Mesothelial cell of epicardium (in vitro differentiated cells): ENCODE measurements at places on chromosomes 12 and 14.

DNA sequence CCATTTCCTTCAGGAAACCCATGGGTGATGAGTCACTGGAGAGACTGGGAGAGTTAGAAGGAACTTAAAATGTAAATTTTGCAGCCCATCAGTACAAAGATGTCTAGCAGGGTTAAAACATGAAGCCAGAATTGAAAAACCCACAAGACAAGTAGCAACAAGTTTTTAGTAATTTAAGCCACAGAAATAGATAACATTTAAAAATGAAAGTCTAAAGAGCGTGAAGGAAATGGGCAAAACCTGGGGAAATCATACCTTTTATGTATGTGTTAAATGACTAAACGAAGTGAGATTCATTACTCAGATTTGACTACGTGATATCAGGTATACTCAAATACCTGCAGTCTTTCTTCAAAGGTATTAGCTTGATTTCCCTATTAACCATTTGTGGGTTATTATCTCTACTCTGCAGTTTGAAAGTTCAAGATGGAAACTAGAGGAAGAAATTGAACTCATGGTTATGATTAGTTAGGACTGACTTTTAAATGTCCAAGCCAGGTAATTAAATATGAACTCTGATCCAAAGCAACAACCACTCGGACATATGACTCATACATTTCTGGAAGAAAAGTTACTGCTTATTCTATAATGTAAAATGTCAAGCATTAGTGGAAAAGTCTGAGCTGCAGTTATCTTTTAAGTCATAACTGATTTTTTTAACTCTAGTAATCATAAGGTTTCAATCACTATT, 84.1 kb downstream of the ITPR2 start:
- DNase-seq = no peak

DNA sequence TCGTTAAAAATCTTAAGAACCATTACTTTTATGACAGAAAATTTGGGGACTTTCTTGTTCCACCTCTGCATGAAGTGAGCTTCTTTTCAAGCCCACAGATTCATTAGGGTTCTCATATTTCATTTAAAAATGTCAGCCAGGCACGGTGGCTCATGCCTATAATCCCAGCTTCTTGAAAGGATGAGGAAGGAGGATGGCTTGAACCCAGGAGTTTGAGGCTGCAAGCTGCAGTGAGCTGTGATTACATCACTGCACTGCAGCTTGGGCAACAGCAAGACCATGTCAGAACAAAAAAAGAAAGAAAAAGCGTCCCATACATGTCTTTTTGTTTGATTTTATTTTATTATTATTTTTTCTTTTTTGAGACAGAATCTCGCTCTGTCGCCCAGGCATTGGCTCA, 43.4 kb upstream of the ATF1 start:
- DNase-seq = no peak

DNA sequence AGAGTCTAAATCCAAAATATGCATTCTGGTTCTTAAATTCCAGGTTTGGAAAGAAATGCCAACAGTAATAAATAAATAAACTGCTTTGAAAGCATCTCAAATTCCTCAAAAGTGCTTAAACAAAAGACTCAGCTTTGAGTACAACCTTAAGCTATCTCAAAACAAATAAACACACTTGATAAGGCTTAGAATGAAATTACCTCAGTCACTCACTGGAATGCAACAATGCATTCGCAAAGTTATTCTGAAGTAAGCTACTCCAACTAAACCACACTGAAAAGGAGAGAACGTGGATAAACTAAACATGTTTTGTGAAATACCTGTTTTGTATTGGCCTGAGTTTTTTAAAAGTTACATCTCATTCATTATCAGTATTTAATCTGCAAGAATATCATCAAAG, 1.2 kb downstream of the SPTSSA start:
- DNase-seq = no peak

GRCh38 chr12:43969882-43970281, 134.0 kb downstream of the TMEM117 start:
- no peak for DNase-seq

DNA sequence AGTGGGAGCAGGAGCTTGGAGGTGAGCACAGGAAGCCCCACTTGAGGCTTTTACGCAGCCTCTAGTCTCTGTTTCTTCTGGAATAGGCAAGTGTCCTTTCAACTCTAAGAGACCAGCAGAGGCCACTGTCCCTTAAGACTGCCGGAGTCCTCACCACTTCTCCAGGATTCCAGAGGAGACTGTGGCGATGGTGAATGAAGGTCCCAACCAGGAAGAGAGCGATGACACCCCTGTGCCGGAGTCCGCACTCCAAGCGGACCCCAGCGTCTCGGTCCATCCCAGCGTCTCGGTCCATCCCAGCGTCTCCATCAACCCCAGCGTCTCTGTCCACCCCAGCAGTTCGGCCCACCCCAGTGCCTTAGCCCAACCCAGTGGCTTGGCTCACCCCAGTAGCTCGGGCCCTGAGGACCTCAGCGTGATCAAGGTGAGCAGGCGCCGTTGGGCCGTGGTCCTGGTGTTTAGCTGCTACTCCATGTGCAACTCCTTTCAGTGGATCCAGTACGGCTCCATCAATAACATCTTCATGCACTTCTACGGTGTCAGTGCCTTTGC, 442 bp downstream of the FLVCR2 start:
- DNase-seq = no peak

DNA sequence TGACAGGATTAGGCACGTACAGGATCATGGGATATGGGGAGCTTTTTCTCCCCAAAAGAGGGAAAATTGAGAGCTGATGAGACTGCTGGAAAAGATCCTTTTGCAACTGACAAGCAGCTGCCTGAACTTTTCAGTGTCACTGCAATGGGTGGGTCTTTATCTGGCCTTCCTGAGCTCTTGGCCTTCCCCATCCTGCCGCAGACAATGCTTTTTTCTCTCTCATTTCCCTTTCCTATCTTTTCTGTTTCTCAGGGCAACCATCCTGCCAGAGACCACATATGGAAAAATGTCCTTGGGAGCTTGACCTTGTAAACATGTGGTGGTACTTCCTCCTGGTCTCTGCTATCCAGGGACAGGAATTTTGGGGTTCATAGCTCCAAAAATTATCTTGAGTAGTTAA, 75.8 kb downstream of the CALM1 start:
- DNase-seq = no peak

DNA sequence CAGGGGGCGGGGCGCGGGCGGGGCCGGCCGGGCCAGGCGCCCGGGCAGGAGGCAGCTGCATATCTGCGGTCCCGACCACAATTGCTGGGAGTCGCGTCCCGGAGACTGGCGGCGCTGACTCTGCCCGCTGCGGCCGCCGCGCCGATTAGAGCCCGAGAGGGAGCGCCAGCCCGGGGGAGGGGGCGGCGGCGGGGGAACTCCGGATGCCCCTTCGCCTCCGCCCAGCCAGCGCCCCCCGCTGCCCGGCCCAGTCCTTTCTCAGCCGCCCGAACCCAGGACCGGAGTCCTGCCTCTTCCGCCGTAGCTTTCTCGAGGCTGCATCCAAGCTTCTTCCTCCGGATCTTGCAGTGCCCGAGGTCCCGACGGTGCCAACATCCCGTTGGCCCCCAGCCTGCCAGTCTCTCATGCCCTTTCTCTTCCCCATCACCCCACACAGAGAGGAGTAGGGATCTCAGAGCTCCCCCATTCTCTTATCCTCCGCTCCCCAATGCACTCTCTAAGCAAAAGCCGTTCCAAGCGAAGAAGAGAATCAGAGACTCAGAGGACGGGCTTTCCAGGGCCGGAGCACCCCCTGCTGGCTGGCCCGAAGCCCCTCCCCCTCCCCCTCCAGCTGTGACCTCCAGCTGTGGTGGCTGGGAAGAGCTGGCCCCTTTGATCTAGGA, 8.8 kb upstream of the SP7 start:
- peak; percentile 38 for DNase-seq

DNA sequence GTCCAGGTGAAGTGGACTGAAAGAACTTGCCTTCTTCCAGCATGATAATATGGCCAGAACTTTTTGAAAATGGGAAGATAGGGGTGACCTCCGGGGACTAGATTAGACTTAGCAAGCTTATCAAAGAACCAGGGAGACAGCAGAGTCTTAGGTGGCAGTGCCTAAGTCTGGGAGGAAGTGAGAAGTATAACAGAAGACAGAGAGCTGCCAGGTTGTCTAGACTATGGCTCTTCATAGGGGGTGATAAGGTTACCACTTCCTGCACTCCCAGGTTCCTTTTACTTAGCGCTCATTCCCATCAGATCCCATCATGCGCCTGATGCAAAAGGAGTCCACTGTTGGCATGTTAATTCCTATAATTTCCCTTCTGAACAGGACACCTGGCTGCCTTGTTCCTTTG, 69.9 kb downstream of the PLXNC1 start:
- no peak for DNase-seq

- no peak for DNase-seq
Measured at GRCh38 chr12:127903146-127903545, 363.8 kb upstream of the TMEM132C start.

GRCh38 chr14:37202265-37202664, 4.5 kb downstream of the MIPOL1 start:
- no peak for DNase-seq

DNA sequence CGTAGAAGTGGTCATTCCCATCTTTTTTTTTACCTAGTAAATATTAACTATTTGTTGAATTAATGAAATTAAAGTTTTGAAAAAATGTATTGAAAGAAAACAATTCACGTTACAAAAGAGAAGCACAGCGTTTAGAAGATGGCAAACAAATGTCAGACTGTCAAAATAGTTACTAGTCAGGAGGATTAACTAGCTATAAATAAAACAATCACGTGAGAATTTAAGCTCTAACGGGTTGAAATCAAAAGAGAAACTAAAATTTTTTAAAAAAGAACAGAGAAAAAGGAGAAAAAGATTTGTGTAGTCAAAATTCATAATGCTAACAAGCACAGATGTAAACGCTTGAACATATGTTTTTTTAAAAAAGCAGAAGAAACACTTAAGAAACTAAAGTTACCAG, 26.4 kb downstream of the DDHD1 start:
- DNase-seq = no peak

DNA sequence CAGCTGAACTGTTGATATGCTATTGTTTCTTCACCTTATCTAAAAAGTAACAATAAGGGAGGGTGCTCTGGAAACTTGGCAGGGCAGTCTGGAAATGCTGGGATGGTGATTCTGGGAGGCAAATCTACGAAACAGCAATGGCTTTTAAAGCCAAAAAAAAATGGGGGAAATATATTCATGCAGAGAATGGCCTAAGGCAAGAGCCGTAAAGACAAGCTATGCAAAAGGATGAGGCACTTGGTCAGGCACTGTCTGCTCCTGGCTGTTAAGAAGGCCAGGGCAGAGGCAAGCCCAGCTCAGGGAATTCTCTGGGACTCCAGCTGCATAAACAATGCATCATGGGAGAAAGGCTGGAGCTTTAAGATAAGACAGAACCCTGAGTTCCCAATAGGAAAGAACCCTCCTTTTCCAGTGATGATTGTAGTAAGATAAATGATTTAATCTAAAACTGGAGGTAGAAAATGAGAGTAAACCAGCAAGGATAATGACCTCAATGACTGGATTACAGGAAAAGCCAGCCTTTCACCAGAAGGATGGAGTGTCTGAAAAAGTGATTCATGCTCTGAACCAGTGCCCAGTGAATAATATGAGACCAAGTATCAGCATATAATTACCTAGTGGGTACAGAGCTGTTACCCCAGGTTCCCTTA, 46.0 kb downstream of the ITPR2 start:
- DNase-seq = no peak

DNA sequence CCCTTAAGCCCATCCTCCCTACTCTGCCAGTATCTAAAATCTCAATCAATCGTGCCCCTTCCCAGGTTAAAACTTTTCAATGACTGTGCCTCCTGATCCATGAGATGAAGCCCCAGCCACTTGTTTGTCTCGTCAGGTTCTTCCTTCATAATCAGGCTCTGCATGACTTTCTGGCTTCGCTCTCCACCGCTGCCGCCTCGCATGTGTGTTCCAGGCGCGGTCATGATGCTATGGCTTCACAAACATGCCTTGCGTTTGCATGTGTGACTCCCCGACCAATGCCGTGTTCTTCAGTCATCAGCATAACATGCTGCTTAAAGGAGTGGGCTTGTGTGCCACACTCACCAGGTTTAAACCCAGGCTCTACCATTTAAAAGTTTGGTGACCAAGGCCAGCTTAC, 5.0 kb upstream of the C1RL start:
- DNase-seq = no peak

GRCh38 chr12:69036999-69037398, 104.0 kb upstream of the CPM start:
- DNase-seq = no peak

DNA sequence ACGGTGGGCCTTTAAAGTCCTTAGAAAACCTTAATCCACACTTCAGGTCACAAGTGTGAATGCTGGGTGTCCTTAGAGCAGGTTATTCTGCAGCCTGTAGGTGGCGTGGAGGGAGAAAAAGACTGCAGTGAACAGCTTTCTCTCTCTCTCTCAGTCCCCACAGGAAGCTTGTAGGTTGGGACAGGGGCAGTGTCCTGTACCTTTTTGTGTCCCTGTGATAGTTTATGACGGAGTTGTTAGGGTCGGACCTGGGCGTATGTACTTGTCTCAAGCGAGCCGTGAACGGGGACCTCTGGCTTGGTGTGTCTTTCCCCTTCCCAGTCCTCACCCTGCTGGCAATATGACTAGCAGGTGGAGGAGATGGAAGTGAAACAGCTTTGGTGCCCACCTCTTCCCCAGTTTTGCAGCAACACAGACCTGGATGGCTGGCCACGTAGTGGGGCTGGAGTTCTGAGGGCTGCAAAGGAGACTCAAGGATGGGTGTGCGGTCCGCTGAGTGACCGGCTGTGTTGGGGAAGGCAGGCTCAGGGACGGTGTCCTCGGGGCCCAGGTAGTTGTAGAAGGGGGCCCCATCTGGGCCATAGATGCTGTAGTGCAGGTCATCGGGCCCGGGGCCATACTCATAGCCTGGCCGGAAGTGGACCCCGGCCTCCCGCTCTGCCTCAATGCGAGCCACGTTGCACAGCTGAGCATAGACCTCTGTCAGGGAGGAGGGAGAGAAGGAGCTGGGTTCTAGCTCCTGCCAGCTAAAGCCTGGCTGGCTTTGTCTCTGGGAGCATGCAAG, 8.9 kb downstream of the ISCA2 start:
- DNase-seq = no peak

- peak; percentile 77 for DNase-seq
Measured at GRCh38 chr14:62117010-62117750, 355.0 kb downstream of the SNAPC1 start.

DNA sequence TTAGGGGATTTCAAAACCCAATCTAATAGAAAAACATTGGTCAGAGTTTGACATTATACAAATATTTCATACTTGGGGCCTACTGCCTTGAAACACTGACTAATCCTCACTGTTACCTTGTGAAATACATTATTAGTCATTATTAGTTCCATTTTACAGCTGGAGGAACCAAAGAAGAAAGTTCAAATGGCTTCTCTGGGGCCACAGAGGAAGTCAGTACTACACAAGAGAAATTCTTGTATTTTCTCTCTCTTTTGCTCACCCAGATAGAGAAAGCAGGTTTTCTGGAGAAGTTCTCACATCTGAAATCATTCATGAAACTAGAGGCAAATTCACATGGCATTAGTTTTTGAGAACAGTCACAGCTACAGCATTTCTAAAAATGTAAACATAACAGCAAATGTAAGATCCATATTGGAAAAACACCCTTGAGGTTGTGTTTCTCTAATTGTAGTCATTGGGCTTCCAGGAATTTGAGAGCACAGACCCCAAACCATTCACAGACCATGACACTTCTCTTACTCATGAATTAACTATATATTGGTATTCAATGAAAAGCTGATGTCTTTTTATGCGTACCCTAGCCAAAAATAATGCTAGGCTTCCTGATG, 83.0 kb downstream of the LLPH start:
- DNase-seq = no peak
